ENCODE measurements at places on chromosomes 1 and 21.

GRCh38 chr1:86621286-86621685, 74.4 kb downstream of the CLCA4 start:
- no peak for DNase-seq

- DNase-seq = no peak
Measured at GRCh38 chr1:56068908-56069307, 510.5 kb downstream of the PLPP3 start.

- no peak for DNase-seq
Measured at GRCh38 chr1:21121764-21122471, 54.8 kb downstream of the EIF4G3 start.

DNA sequence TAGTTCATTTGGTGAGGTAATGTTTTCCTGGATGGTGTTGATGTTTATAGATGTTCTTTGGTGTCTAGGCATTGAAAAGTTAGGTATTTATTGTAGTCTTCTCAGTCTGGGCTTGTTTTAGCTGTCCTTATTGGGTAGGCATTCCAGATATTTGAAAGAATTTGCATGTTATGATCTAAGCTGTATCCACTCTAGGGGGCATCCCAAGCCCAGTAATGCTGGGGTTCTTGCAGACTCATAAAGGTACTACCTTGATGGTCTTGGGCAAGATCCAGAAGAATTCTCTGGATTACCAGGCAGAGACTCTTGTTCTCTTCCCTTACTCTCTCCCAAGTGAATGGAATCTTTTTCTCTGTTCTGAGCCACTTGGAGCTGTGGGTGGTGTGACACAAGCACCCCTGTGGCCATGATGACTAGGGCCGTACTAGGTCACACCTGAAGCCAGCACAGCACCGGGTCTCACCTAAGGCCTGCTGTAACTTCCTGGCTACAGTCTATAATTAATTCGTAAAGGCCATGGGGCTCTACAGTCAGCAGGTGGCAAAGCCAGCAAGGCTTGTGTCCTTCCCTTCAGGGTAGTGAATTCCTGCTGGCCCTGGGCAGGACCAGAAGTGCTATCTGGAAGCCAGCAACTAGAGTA, 74.8 kb upstream of the PDE4B start:
- DNase-seq = no peak

DNA sequence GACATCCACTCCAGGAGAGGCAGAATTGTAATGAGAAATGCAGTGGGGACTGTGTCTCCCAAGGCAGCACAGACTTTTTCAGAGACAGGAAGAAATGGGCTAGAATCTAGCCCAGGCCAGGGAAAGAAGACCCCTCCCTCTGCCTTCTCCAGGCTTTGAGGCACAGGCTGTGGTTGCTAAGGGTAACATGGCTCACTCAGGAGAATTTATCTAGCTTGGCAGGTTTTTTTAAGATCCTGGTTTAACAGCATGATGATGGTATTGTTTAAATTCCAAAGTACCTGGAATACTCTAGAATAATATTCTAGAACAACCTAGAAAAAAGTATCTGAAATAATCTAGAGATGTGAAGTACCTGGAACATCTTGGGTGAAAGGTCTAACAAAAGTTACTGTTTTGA, 125.6 kb downstream of the URB2 start:
- DNase-seq = no peak

- no peak for DNase-seq
Measured at GRCh38 chr1:57468641-57469523, 45.0 kb upstream of the DAB1 start.

DNA sequence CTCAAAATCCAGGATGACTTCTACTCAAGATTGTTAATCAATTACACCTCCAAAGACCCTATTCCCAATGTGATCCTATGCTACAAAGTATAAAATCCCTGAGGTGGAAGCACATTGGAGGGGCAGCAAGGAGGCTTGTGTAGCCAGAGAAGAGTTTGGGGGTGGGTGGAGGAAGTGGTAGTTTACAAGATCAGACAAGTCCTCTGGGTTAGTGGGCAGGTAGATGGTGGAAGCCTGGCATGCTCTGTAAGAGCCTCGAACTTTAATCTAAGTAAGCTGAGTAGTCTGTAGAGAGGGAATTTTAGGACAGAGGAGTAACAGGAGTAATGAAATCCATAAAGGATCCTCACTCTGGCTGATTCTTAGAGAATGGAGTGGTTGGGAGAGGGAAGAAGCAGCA, 65.0 kb upstream of the KCTD3 start:
- no peak for DNase-seq

DNA sequence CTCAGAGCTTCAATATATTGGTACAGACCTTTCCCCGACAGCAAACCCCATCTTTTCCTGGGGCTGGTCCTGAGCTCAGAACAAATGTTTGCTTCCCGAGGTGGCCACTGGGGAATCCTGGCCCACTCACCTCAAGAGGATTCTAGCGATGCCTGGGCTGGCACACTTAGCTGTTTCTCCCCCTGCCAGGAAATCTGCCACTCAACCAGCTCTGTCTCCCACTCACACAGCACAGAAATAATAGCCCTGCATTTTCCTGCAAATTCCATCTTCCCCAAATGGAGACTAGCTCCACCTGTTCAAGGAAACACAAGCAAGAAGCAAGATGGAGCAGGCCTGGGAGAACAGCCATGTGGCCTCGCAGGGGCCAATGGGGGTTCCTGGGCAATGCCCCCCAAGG, 21.1 kb downstream of the KCNN3 start:
- no peak for DNase-seq

GRCh38 chr1:44151332-44151731, 9.9 kb upstream of the KLF18 start:
- DNase-seq = no peak

- DNase-seq = no peak
Measured at GRCh38 chr1:202615501-202616354, 94.5 kb downstream of the SYT2 start.

DNA sequence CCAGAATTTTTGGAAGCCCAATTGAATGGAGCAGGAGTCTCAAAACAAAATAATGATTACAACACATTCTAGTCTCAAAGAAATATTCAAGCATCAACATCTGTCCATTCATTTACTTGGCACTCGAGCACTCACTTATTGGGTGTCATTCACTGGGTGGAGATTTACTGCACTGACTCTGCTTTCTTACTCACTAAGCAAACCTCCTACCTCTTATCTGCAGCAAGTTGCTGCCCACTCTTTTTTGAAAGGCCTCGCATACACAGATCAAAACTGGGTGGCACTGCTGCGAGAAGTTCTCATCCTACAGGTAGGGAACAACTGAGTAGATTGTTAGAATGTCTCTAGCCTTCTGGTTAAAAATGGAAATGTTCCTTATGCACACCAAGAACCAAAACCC, 18.0 kb downstream of the RHBDL2 start:
- DNase-seq = no peak

- no peak for DNase-seq
Measured at GRCh38 chr1:237384213-237384612, 342.2 kb downstream of the RYR2 start.

GRCh38 chr1:15038232-15039016, 115.1 kb upstream of the TMEM51 start:
- DNase-seq = peak; percentile 42

Data from Panc1 (cell line).